ENCODE measurements at places on chromosomes 3 and 15.

DNA sequence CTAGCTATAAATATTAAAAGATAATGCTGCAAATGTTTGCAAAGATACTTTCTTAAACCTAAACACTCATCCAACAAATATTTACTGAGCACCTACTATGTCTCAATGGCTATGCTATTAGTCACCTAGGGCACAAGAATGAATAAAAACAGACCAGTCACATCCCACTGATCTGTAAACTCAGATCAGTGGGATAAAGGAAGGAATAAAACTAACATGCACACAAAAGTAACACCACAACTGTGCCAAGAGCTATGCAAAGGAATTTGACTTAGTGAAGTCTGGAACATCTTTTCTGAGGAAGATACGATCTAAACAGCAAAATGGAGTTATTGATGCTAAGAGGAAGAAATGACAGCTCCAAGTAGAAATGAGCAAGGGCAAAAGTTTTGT, 56.6 kb downstream of the CBLB start:
- DNase-seq, result no peak

DNA sequence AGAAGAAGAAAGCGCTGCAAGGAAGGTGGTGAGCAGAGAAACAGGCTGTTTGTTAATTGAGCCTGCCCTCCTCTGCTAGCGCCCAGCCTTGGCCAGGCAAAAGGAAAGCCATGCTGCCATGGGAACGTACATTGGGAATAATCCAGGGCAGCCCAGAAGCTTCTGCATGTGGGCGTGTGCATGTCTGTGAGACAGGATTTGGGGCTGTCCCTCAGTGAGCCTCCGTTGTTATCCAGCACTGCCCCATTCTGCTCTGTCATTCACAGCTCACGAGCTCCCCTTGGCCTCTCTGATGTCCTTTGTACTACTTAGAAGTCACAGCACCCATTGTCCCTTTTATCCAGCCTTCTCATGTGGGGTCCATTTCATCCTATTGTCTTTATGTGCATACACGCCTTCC, 239.1 kb upstream of the ROPN1 start:
- DNase-seq, result no peak

DNA sequence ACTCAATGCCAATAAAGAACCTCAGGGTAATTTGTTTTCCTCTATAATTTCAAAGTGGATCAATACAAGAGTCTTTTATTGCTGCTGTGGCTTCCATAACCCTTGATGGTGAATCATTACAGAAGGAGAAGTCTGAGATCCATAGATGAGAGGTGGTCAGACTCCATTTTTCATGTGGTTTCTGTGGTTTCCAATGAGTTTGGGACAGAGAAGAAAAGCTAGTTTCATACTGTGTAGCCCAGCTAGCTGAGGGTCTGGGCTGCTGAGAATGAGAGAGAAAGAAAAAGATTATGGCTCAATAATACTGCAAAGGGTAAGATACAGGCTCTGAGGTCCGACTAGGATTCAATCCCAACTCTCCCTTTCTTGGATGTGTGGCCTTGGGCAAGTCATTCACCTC, 180.6 kb upstream of the LRRN1 start:
- DNase-seq, result no peak

DNA sequence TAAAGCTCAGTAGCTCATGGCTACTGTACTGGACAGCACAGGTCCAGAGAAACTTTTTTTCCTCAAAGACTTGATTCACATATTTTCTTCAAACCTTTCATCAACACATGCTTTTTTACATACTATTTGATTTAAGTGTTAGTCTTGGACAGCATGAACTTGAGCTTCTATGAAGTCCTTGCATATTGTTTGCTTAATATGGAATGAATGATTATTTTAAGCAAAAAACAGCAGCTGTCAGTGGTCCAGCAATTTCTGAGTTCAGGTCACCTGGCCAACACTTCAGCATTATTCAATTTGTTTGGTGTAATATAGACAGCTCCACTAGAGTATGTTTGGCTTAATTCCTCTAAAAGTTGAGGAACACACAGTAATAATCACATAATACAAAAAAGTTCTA, 141.4 kb downstream of the PEX5L start:
- DNase-seq, result no peak

GRCh38 chr15:41043276-41043951, 72.7 kb downstream of the INO80 start:
- DNase-seq, result no peak

- no peak for DNase-seq
Measured at GRCh38 chr3:12991481-12991837, 81.8 kb downstream of the IQSEC1 start.

DNA sequence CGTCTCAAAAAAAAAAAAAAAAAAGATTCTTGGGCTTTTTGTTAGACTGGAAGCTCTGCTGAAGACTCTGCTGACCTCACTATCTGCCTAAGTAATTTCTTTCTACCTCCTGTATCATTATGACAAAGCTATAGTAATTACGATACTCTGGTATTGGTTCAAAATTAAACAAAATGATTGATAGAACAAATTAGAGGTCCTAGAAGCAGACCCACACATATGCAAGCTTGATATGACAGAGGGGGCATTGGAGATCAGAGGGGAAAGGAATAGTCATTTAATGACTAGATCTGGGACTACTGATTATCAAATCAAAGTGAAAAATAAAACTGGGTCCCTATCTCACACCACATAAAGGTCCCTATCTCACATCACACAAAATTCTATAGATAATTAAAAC, 21.9 kb upstream of the AP3B2 start:
- no peak for DNase-seq

DNA sequence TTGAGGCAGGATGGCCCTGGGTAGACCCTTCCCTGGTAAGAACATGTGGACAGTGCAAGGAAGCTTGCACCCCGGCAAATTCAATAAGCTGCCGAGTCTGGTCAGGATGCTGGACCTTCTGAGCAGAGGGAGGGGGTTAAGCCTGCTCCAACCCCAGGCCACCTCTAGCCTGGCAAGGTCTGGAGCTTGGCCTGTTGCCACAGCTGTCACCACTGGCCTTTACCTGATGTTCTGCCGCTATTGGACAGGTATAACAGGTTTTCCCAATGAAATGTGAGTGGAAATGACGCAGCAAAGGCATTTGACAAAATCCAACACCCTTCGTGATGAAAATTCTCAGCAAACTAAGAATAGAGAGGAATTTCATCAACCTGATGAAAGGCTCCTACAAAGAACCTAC, 699 bp upstream of the MESP1 start:
- no peak for DNase-seq

DNA sequence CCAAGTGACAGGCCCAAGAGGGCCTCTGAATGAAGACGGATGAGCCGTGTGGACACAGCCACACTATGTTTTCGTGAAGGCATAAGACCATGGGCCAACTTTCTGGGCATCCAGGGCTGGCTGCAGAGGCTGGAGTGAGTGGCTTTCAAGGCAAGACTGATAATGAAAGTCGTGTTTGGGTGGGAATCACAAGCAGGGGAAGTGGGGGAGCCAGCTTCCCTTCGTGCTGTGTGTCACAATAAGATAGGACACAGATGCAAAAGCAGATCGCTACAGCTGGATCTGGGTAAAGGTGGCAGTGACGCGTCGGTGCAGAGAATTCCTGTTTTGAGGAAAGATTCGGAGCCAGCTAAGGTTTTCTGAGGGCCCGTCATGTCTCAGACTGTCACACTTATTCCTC, 309.8 kb upstream of the CTDSPL start:
- DNase-seq, result no peak

- DNase-seq, result peak; percentile 31
Measured at GRCh38 chr3:160927620-160928019, 171.6 kb downstream of the PPM1L start.

DNA sequence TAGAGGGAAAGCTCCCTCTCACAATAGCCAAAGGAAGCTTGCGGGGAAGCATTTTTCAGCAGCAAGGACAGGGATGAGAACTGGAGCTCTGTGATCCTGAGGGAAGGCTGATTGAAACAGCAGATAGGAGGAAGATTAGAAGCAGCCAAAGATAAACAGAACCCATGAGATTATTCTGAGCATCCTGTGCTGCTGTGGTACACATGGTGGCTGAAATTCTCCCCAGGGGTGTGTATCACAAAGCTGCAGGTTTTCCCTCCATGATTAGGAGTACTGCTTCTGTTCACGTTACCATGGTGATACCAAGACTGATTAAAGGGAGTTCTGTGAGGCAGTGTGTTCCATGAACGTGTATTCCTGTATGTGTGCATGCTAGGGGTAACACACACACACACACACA, 30.3 kb upstream of the PSMD6 start:
- DNase-seq, result no peak

- peak; percentile 50 for DNase-seq
Measured at GRCh38 chr15:65249641-65250040, 37.0 kb downstream of the PARP16 start.

DNA sequence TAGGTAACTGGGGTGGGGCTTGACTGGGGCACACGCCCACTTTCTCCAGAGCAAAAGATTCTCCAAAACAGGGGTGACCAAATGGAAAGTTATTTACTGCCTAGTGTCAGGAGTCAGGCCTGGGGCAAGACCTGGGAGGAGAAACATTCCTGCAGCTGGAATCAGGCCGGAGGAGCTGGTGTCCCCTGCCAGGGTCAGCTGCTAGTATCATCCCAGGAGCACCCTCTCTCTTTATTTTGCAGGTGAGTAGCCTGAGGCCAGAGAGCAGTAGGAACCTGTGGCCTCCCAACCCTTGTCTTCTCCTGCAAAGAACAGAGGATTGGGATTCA, 32.9 kb downstream of the DNAJB8 start:
- no peak for DNase-seq

- DNase-seq, result peak; percentile 50
Measured at GRCh38 chr15:89673165-89673512, 6.0 kb downstream of the PLIN1 start.

DNA sequence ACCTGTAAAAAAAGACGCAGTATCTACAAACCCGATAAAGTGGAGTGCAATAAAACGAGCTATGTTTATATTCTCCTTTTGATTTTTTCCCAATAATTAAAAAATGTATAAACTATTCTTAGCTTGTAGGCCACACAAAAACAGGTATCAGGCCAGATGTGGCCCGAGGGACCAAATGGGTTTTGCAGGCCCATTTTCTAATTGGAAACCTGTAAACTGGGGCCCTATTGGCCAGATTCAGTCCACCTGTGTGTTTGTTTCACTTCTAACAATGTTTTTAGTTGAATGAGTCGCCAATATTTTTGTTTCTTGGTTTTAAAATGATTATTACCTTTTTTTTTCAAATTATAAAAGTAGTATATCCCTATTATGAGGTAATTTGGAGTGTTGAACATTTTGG, 29.7 kb downstream of the ZBTB38 start:
- no peak for DNase-seq

DNA sequence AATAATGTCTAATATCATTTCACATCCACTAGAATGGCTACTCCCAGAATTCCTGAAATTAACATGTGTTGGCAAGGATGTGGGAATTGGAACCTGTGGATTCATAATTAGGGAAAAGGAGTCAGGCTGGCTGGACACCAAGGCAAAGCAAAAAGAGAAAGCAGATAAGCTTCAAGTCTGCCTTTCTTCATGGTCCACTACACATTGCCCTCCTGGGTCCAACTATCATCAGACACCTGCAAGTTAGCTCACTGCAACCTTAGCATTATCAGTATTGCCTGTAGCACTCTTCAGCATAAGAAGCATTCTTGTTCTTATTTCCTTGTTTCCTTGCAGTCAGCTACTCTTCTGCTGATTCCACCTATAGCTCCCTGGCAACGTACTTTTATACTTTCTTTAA, 124.3 kb downstream of the ZNF280D start:
- peak; percentile 78 for DNase-seq

DNA sequence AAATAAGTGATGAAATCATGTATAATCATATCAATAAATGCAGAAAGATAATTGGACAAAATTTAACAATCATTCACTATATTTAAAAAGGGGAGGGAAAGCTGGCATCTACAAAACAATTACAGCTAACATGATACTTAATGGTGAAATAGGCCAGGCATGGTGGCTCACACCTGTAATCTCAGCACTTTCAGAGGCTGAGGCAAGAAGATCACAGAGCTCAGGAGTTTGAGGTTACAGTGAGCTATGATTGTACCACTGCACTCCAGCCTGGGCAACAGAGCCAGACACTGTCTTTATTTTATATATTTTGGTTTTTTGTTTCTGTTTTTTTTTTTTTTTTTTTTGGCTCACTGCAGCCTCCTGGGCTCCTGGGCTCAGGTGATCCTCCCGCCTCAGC, 12.1 kb downstream of the EDC3 start:
- no peak for DNase-seq

DNA sequence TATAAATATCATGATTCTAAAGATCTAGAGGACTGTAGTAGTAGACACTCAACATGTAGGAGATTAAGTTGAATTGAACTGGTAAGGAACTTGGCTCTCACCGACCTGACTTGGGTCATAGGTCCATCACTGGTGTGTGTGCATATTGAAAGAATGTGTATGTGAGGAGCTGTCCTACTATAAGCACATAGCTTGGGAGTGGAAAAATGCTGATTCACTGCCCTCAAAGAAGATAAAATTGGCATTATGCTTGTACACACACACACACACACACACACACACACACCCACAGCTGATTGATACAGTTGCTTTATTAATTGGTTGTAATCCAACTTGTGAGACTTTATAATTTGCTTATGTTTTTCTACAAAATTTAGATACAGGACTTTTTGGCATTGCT, 411.0 kb upstream of the NR2F2 start:
- no peak for DNase-seq

DNA sequence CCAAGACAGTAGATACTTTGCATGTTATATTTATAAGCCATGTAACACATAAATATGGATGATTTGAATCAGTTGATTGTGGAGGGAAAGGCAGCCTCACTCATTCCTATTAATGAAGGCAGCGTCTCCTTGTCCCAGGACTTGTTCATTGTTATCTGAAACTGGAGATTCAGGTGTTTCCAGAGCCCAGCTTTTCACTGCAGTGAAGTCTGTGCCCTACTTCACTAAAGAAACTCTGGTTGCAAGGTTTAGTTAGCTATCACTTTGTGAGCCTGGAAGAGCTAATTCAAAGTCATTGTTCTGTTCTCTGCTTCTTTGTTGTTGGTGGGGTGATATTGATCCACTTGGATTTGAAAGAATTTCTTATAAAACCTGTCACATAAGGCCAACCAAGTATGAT, 9.8 kb downstream of the NR2C2 start:
- no peak for DNase-seq

DNA sequence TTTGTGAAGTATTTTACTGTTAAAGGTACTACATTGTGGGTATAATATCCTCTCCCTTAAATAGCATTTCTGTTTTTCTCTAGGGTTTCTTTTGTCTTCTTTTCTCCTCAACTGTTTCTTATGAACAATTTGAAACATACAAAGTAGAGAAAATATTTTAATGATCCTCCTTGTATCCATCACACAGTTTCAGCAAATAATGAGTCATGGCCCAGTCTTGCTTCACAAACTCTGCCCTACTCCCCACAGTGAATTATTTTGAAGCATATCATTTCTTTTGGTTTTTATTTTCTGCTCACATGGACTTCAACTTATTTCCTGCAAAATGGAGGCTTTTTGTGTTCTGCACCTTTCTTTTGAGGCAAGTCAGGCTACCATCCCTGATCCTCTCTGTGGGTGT, 6.1 kb upstream of the SCAANT1 start:
- no peak for DNase-seq

DNA sequence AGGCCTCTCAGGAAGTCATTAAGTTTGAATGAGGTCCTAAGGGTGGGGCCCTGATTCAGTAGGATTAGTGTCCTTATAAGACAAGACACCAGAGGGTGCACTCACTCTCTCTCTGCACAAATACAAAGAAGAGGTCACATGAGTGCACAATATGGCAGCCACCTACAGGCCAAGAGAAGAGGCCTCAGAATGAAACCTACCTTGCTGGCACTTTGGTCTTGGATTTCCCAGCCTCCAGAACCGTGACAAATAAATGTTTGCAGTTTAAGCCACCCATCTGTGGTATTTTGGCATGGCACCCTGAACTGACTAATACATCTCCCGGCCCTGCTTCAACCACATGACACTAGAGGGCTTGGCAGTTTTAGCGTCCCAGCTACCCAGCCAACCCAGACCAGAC, 73.9 kb upstream of the CHRNB4 start:
- DNase-seq, result peak; percentile 58
